LHCN-M2 (cell line): ENCODE measurements at places on chromosomes 12 and 14.

- DNase-seq, result no peak
These were observed 27.6 kb downstream of the JAG2 start for GRCh38 chr14:105141026-105141425.

GRCh38 chr14:96576359-96576758 lies 74.2 kb downstream of the PAPOLA start:
- DNase-seq, result no peak

GRCh38 chr12:102957339-102958050 lies at the start of gene ASCL1:
Gene ASCL1, plus strand, starts transcription at chr12:102957674. Its CDS starts 571 bp downstream, at chr12:102958245.
- DNase-seq, result peak; percentile 10

DNA sequence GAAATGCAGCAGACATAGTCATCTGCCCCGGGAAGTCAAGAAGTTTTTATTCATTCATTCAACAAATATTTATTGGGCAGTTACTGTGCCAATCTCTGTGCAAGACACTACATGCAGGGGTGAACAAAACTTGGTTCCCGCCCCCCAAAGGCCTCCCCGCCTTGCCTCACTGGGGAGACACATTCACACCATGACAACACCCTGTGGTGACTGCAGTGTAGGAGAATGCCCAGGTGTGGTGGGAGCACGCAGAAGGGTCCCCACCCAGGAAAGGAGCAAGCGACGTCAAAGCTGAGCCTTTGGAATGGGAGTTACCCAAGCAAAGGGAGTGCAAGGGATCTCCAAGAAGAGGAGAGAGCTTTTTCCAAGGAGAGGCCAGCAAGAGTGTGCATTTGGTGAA lies 1.6 kb upstream of the AQP6 start:
- DNase-seq, result no peak

GRCh38 chr14:49447540-49448107 lies 138.6 kb downstream of the RPS29 start:
- no peak for DNase-seq
